ENCODE measurements at places on chromosomes 4 and X.
A peak's percentile ranks its signal among the peaks of the same experiment; 100 is the strongest.

GRCh38 chrX:31272472-31272775, 200.6 kb upstream of the FTHL17 start:
- no peak for DNase-seq

DNA sequence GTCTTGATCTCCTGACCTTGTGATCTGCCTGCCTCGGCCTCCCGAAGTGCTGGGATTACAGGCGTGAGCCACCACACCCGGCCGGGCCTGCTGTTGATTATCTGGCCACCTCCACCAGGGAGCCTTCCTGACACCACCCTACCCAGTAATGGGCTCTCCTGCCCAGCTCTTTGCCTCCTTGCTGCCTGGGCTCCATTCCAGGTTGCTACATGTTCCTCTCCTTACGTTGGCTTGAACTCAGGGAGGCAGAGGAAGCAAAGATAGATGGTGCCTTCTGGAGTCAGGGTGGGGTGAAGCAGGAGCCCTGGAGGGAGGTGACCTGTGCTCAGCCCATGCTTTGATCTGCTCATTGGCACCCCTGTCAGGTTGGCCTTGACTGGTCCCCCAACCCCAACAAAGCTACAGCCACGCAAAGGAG, 26.3 kb downstream of the FLNA start:
- no peak for DNase-seq

DNA sequence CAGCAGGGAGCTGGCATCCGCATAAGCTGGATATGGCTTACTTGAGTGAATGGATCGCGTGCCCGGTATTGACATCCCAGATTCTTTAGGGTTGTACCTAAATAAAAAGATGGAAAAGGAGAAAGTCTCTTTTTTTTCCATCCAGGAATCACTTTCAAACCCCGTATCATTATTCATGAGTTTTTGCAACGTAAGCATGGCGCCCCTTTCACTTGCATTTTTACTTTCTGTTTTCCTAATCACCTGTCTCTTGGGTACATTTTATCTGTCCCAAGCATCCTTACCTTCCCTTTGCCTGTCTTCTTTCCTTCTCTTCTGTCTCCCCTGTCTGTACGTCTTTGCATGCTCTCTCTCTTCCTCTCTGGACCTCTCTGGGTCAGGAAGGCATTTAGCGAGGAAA, 128.6 kb downstream of the CPE start:
- no peak for DNase-seq

DNA sequence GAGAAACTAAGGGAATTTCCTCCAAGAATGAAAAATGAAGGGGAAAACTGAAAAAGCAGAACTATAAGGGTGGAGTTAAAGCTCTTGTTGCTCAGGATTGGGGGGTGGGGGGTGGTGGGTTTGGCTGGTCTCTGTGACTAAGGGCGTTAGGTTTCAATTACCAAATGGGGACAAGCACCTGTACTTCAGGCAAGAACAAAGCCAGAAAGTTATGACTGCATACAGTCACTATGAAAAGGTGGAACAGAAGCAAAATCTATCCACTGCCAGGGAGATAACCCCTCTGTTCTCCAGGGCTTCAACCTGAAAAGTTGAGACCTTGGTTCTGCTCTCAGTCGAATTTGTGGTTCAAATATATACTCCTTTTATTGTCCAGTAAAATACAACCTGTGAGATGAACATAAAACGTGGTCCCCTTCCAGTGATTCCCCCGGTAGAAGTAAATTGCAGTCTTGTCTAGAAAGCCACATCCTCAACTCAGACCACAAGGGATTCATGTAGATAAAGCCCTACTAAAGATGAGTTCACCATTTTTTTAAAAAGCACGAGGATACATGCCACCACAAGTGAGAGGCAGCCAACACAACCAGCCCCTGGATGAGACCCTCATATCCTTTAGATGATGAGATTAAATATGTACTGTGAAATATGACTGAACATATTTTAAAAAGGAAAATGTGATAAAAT, 257.1 kb upstream of the RPS6KA3 start:
- DNase-seq: no peak

- no peak for DNase-seq
These were observed 93.7 kb upstream of the SOD3 start for GRCh38 chr4:24701683-24702082.

DNA sequence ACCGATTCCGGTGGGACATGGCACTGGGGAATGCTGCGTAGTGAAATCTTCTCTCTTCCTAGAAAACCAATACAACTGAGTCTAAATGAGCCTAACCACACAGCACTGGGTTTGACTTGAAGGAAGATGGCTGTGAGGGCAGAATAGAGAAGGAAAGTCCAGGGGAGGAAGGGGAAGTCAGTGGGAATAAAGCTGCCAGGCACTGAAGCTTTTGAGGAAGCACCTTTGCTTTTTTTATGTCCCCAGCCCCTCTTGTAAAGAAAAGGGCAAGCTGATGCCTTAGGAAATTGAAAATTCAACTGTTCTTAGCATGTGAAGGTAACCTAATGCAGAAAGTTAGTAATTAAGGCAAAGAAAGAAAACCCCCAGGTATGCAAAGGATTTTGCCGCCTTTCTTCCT, 20.6 kb downstream of the MED28 start:
- no peak for DNase-seq

DNA sequence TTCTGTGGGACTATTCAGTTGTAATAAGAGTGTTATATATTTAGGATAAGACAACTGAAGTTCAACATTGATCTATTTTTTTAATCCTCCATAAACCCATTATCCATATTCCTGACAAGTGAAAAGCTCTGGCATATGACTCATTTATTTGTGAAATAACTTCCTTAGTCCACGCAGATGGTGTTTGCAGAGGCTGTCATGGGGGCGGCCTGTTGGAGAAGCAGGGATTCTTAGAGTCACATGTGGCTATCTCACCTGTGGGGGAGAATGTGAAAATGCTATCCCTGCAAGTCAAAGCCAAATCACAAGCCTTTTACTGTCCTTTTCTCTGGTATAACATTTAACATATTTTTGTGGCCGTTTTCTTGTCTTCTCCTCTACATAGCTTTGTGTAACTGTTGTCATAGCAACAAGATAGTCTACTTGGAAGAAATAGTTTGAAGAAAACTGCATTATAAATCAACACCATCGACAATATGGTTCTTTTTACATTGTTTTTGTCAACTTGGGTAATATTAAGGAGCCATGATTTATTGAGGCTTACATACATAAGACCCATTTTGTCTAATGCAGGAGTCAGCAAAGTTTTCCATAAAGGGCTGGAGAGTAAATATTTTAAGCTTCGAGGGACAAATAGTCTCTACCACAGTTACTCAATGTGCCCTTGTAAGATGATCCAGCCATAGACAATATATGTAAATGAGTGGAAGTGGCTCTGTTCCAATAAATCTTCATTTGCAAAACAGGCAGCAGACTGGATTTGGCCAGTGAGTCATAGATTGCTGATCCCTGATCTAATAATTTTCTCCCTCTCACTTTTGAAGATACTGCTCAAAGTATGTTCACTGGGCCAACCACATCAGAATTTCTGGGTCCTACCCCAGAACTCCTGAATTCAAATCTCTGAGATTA, 395.0 kb downstream of the DTHD1 start:
- DNase-seq: no peak

DNA sequence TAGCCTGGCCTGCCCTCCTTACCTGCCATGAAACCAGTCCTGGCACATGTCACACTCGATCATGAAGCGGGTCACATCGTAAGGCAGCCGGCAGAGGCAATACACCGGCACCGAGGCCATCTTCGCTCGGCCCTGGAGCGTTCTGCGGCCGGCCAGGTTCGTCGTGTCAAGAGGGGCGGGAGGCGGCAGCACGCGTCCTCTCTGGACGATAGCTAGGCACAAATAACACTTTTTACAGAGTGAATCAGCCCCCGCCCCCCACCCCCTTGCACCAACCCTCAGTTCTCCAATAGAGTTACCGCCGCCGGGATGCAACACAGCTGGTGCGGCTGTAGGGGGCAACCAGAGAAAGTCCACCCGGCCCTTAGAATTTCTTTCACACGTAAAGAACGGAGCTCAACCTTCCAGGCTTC, 1.7 kb downstream of the PHF8 start:
- peak; percentile 51 for DNase-seq

DNA sequence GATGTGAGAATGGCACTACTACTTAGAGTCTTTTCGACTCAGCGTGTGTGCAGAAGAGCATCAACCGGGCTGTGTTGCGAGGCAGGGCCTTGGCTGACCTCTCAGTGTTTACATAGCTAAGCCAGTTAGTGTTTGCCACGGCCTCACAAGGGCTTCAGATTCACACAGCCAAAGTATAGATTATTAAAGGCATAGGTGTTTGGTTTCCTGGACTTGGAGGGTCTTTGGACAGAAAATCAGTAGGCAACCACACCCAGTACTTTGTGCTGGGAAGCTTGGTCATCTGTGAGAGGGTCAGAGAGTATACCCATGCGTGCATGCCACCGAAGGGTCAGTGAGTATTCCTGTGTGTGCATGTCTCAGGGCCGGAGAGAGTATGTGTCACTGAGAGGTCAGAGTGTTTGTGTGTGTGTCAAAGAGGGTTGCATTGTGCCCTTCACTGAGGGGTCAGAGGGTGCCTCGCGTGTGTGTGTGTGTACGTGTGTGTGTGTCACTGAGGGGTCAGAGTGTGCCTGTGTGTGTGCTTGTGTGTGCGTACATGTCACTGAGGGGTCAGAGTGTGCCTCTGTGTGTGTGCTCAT, 69.7 kb upstream of the MSANTD1 start:
- DNase-seq: no peak

- no peak for DNase-seq
These were observed 198.7 kb downstream of the BCOR start for GRCh38 chrX:39899059-39899458.

DNA sequence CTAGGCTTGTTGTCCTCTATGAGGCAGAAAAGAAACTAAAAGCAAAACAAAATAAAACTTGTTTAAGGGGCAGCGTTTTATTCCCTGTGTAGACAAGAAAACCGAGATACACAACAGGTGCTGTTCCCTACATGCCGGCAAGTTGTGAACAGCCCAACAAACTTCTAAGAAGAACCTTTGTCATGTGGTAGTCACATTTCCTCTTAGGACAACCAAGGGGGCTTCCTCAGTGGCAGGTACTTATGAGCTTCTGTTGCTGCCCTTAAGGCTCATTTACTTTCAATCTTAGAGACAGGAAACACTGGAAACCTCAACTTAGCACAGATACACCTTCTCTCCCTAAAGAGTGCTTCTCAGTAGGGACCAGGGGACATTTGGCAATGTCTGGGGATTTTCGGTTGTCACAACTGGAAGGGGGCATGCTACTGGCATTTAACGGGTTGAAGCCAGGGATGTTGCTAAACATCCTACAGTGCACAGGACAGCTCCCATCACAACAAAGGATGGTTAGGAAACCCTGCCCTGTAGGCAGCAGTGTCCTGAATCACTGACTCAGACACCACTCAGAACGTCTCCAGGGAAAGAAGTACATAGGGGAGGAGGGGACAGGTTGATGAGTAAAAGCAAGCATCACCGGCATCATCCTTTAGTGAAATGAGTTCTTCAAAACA, 111.0 kb downstream of the ASB9 start:
- DNase-seq: no peak

- DNase-seq: no peak
These were observed 1031.9 kb downstream of the FAT4 start for GRCh38 chr4:126346654-126347053.

GRCh38 chr4:2587213-2587823, 50.9 kb downstream of the FAM193A start:
- DNase-seq: no peak

DNA sequence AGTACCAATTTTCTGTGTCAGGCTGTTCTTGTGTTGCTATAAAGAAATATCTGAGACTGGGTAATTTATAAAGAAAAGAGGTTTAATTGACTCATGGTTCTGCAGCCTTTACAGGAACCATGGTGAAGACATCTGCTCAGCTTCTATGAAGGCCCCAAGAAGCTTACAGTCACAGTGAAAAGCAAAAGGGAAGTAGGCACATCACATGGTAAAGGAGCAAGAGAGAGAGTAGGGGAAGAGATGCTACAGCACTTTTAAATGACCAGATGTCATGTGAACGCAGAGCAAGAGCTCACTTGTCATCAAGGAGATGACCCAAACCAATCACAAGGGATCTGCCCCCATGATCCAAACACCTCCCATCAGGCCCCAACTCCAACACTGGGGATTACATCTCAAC, 174.3 kb downstream of the ATP10D start:
- DNase-seq: no peak

DNA sequence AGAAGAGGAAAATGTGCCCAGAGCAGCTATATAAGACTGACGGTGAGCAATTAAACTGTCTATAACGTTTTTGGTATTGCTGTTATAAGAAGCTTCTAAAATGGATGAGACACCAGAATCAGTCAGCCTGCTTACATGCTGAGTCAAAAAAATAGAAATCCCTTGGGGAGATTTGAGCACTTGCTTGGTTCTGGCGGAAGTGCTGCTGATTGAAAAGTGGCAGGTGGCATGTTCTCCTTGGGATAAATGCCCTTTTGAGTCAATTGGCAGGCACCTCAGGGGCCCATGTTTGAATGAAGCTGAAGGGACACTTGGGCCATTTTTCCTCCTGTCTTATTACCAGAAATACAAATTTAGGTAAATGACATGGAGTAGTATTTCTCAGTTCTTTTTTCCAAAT, 148.7 kb downstream of the PTCHD1 start:
- DNase-seq: no peak

DNA sequence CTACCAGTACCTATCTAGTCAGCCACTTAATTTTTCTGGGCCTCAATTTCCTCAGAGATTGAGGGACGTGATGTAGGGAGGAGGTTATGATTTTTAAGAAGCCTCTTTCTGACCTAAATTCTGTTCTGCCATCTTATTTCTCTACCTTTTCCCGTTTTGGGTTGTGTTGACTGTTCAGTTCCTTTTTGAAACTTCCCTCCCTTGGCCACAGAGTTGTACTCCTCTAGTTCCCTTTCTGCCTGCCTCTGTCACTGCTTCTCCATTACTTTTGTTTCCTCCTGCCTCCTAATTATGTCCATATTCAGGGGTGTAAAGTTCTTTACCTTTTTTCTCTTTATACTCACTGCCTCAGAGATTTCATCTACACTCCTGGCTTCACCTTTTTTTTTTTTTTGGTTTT, 25.4 kb downstream of the CLCN5 start:
- DNase-seq: no peak

- DNase-seq: no peak
These were observed 8.0 kb downstream of the PPARGC1A start for GRCh38 chr4:23881674-23882337.

DNA sequence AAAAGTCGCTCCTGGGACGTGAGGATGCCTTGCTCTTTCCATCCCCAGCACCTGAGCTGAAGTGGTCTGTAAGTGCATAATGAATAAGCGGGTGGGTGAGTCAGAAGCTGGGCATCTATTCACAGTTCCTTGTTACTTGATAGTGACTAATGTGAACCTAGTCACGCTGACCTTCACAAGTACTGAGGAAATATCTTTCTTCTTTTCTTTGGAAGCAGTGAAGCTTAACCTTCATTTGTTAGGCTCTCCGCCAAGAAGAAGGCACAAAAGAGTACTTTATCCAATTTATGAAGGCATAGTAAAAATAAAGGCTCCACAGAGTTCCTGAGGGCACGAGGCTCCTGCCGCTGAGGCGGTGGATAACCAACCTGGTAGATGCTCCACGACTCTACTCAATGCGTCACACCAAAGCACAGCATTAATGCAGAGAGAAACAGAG, 475.7 kb upstream of the SLIT2 start:
- DNase-seq: no peak

Measured in germinal center (tissue), 1 donor.